ENCODE measurements at places on chromosomes 2 and 18.
A peak's percentile ranks its signal among the peaks of the same experiment; 100 is the strongest.

- DNase-seq = no peak
Measured at GRCh38 chr2:238952261-238952919, 104.5 kb downstream of the TWIST2 start.

- no peak for DNase-seq
Measured at GRCh38 chr2:102111823-102112222, 30.7 kb upstream of the IL1R1 start.

- DNase-seq = no peak
Measured at GRCh38 chr2:137938204-137938603, 26.1 kb upstream of the HNMT start.

GRCh38 chr18:80159713-80160636 lies 50.9 kb downstream of the ADNP2 start:
- no peak for DNase-seq

DNA sequence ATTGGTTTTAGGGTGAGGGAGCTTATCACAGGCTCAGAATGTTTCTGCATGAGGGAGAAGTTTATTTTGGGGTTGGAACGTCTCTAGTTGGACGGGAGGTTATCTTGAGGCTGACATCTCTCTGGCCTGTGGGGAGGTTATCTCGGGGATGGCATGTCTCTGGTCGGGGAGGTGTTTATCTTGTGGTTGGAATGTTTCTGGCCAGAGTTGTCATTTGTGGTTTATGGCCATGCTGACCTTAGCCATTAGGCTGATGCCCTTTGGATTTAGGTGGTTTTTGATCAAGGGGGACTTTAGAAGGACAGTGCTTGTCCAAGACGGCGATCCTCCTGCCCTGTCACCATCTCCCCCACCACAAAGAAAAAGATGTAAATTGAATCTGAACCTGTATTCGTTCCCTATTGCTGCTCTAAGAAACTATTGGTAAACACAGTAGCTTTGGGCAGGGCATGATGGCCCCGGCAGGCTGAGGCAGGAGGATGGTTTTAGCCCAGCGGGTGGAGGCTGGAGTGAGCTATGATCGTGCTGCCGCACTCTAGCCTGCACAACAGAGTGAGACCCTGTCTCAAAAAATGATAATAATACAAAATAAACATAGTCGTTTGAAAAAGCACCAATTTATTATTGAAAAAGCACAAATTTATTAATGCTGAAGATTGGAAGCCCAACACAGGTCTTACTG lies 17.8 kb upstream of the MPPE1 start:
- no peak for DNase-seq

GRCh38 chr2:41000906-41001305 lies 549.0 kb upstream of the SLC8A1 start:
- no peak for DNase-seq

DNA sequence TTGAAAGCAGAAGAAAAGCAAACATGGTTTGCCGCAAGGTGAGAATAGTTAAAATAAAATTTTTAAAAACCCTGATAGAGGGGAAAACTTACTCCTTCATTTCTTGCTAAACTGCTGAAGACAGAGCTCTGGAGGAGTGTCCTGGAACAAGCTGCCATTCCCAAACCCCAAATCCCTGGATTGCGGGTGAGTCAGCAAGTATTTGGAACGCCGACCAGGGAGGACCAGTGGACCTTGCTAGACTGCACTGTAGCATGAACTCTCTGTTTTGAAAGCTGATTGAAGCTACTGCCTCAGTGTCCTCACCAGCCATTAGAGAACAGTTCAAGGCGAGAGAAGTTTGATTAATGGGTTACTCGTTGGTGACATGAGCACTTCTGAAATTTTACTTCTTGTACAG lies 99.4 kb upstream of the RASGRP3 start:
- no peak for DNase-seq

GRCh38 chr2:236365258-236366048 lies 101.2 kb upstream of the ASB18 start:
- no peak for DNase-seq

GRCh38 chr2:71880846-71881610 lies 266.6 kb downstream of the CYP26B1 start:
- no peak for DNase-seq

DNA sequence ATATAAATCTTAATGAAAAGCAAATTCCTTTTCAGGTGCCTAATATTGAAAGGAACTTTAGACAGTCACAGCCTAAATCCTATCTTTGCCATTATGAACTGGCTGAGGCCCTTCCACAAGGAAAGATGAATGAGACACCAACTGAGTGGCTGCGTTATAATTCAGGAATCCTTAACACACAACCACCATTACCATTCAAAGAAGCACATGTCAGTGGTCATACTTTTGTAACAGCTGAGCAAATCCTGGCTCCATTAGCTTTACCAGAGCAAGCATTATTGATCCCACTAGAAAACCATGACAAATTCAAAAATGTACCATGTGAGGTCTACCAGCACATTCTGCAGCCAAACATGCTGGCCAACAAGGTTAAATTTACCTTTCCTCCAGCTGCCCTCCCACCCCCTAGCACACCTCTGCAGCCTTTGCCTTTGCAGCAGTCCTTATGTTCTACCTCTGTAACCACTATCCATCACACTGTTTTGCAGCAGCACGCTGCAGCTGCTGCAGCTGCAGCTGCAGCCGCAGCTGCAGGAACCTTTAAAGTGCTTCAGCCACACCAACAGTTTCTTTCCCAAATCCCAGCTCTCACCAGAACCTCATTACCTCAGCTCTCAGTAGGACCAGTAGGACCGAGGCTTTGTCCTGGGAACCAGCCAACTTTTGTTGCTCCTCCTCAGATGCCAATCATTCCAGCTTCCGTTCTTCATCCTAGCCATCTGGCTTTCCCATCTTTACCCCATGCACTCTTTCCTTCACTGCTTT lies 340.1 kb downstream of the ZNF804A start:
- DNase-seq = no peak

- no peak for DNase-seq
Measured at GRCh38 chr2:229815342-229815741, 101.0 kb upstream of the DNER start.

- no peak for DNase-seq
Measured at GRCh38 chr2:174610243-174610995, 12.8 kb upstream of the WIPF1 start.

- no peak for DNase-seq
Measured at GRCh38 chr2:128172191-128172590, 81.2 kb downstream of the UGGT1 start.

DNA sequence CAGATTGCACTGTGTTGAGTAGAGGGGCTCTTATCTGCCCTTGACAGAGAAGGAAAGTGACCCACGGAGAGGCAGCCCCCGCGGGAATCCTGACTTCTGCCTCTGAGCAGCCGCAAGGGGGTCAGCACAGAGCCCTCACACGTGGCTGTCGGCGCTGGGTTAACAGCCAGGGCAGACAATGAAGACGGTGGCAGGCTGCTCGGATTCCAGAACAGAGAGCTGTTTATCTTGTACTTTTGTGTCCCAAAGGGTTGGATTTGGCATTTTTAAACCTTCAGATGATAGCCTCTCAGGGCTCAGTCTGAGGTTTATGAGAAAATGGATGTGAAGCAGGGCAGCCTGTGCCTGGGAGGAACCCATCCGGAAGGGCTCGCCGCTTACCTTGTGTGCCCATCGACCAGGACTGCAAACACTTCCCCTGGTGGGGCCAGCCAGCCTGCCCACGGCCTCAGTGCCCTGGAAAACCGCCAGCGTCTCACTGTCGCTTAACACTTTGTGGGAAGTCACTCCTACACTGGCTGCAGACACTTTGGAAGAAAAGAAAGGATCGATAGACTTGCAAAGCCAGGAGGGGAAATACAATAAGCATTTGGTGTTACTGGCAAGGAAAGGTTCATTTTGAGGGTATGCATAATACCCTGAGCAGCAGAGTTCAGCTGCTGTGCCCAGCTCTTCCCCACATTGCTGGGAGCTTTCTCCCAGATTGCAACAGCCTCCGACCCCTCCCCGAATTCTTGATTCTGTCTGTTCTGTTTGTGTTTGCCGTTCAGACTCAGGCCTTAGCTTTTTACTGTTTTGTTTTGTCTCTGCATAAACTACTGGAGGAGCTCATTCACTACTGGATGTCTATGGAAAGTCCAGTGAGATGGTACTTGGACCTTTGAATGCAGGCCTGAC lies 325.3 kb upstream of the MYT1L start:
- peak; percentile 48 for DNase-seq

GRCh38 chr2:132670496-132671150 lies 618 bp upstream of the LYPD1 start:
- DNase-seq = no peak

GRCh38 chr18:79583426-79583825 lies 96.2 kb upstream of the CTDP1 start:
- DNase-seq = no peak

DNA sequence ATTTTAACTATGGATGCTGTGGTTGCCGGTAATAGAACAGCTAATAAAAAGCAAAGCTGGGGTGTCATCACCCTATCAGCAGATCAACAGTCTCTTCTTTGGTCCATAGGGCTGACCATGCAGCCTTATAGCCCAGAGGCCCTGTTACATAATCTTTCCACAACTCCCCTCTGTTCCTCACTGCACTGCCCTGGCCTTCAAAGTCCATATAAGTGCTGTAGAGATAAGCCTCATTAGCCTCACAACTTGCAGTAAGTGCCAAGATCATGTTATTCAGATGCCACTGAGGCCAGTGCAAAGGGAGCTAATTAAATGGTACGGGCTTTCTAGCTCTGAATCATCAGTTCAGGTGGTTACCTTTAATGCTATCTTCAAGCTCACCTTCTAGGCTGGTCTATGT lies 89.7 kb upstream of the CXCR4 start:
- DNase-seq = no peak

GRCh38 chr2:185859506-185859905 lies 120.9 kb downstream of the FSIP2 start:
- no peak for DNase-seq
